ENCODE measurements at places on chromosomes 2 and 18.
A peak's percentile ranks its signal among the peaks of the same experiment; 100 is the strongest.

- no peak for DNase-seq
Measured at GRCh38 chr2:214293593-214293992, 117.3 kb upstream of the VWC2L start.

- DNase-seq, result no peak
Measured at GRCh38 chr18:63590966-63591695, 4.0 kb downstream of the SERPINB13 start.

DNA sequence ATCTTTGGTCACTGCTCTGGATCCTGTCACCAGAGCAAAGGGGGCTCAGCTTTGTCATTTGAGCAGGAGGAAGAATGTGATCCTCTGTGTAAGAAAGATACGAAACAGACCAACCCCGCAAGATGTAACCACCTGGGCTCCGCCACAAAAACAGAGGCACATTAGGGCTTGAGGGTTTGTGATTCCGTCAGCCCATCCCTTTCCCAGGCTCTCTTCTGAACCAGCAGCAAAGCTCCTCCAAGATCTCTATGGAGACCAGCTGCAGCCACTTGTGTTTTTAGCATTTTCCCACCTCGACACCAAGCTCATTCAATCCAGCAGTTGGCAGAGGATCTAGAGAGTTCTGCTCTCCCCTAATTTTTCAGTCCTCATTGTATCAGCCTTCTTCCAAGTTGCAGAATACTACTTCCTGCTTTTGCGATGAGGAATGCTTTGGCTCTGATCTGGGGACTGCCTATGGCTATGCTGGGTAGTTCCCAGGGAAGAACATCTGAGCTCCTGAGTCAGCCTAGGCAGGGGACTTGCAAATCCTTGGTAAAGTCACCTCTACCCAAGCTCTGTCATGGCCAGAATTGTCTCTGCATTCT lies 139.6 kb upstream of the RAB12 start:
- no peak for DNase-seq

- no peak for DNase-seq
Measured at GRCh38 chr18:22838639-22839277, 94.4 kb upstream of the RBBP8 start.

DNA sequence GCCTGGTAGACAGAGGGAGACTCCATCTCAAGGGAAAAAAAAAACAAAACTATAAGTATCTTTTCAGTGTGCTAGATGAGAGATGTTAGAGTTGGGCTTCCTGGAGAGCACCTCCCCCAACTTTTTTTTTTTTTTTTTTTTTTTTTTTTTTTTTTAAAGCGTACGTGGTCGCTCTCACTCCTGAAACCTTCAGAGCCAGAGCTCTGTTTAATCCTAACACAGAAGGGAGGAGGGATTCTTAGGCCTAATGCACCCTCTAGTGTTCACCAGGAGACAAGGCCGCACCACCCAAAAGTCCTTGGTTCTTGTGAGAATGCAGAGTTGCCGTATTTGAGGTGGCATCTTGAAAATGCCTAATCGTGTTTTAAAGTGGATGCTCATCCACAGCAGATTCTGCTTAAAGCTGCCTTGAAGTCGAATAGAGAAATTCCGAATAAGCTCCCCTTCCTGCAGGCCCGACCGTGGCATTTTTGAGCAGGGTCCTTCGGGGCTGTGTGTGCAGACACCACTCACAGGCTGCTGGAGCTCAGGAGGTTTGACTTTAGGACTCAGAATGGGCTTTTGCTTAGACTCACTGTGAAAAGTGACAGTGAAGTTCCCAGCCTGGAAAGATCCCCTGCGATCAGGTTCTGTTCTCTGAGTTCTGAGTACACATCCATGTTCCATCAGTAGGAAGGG lies 252.6 kb downstream of the AGAP1 start:
- DNase-seq, result peak; percentile 88

GRCh38 chr2:100453853-100454252 lies 16.4 kb upstream of the NMS start:
- DNase-seq, result no peak

- DNase-seq, result no peak
Measured at GRCh38 chr2:71919708-71920107, 228.0 kb downstream of the CYP26B1 start.

GRCh38 chr2:99169534-99169933 lies 11.3 kb downstream of the MITD1 start:
- DNase-seq, result no peak

- no peak for DNase-seq
Measured at GRCh38 chr2:240685771-240686371, 3.2 kb upstream of the AQP12B start.

DNA sequence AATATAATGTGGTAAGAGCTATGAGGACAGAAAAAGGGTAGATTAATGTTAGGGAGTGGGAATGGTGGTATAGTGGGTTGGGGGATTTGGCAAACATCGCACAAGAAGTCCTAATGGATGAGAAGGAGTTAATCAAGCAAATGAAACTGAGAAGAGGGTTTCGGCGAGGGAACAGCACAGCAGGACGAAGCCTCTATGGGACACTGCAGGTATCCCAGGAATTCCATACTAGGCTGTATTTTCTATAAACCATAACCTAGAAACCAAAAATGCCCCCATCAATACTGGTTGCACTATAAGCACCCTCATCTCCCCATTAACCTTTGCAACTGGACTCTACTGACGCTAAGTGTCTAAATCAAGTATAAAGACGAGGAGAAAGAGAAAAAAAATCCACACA lies 10.3 kb downstream of the WDFY1 start:
- DNase-seq, result no peak

GRCh38 chr18:71327850-71328249 lies 1039.0 kb downstream of the SOCS6 start:
- no peak for DNase-seq

GRCh38 chr2:105522645-105523044 lies 123.8 kb upstream of the FHL2 start:
- DNase-seq, result no peak

DNA sequence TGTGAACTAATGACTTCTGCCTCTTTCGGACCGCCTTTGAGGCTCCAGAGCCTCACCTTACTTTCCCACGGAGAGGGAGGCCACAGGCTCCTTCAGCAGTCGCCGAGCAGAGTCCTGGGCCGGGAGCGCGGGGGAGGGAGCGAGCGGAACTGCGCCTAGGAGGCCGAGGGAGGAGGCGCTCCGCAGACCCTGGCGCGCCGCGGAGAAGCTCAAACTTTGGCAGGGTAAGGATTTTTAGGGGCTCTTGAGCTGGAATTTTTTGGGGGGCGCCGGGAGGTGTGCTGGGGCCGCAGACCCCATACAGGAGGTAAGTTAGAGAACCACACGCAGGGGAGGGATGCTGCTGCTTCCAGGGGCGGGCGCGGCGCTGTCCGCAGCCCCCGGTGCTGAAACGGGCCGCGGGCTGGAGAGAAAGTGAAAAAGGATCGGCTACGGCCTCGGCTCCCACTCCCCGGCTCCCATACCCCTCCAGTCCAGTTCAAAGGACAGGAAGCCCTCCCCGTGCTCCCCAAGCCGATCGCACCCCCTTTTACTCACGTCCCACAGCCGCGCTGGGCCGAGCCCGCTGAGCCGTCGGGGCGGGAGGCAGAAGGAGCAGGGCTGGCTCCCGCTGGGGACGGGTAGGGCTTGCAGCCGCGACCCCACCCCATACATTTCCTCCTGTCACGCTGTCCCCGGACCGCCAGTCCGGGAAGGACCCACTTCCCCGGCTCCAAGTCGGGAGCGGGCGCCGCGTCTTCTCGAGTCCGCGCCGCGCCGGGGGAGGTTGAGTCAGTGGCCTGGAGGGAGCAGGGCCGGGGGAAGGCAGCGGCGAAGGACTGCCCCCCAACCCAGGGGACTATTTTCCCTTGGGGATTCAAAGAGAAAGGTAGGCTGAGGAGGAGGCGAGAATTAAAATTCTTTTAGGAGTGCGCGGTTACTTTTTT lies at the start of gene CNGA3:
TSS of gene CNGA3 (plus strand) at position 146 of the 926 bp plus-strand sequence. CDS start 23,520 bp downstream, outside the sequence.
- no peak for DNase-seq

DNA sequence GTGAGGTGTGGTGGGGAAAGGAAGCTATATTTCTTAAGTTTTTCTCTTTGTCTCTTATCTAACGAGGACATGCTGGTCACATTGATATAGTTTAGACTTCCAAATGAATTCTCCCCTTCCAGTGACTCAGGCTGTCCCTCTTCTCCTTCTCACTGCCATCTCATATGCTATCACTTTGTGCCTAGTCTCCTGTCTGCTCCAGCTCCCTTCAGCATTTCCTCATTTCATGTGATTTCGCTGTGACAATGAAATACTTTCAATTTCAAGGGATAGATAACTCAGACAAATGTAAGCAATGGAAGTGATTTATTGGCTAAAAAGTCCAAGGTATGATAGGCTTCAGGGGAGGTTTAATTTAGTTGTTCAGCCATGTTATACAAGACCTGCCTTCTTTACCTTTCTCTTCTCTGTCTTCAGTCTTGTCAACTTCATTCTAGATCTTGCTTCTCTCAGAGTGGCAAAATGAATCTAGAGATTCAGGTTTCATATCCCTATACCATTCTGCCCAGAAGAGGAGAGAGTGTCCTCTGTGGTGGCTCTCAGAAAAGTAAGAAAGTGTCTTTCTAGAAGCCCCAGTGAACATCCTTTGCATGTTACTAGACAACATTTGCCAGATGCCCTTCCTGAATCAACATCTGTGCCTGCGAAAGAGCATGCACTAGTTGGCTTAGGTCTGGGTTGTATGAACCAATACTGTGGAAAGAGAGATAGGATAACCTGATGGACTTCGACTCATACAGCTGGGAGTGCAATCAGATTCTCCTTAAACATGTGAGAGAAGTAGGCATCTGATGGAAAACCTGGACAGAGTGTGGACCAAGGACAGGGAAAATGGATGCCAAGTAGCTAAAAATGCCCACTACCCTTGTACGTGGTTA lies 29.9 kb upstream of the GPR155 start:
- no peak for DNase-seq

DNA sequence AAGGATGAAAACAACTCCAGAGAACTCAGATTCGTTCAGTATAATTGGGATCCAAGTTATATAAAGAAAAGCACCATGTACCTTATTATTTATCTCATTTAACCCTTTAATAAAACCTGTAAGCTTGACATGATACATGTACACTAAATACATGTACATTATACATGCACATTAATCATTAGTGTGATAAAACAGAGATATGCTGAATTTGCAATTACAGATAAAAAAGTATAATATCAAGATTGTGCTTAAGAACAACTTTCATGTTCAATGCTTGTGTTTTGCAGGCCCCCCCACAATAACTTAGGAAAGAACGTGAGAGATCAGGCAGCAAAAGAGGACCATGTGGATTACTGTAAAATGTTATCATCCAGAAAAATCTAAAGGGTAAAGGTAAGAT lies 385.4 kb upstream of the GYPC start:
- DNase-seq, result no peak

DNA sequence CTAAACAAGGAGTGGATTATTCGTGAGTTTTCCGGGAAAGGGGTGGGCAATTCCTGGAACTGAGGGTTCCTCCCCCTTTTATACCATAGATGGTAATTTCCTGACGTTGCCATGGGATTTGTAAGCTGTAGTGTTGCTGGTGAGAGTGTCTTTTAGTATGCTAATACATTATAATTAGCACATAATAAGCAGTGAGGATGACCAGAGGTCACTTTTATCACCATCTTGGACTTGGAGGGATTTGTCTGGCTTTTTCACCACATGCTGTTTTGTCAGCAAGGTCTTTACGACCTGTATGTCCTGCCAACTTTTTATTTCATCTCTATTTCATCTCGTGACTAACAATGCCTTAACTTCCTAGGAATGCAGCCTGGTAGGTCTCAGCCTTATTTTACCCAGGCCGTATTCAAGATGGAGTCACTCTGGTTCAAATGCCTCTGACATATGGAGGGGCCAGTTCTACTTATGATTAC lies 124.8 kb upstream of the B3GNT2 start:
- no peak for DNase-seq

DNA sequence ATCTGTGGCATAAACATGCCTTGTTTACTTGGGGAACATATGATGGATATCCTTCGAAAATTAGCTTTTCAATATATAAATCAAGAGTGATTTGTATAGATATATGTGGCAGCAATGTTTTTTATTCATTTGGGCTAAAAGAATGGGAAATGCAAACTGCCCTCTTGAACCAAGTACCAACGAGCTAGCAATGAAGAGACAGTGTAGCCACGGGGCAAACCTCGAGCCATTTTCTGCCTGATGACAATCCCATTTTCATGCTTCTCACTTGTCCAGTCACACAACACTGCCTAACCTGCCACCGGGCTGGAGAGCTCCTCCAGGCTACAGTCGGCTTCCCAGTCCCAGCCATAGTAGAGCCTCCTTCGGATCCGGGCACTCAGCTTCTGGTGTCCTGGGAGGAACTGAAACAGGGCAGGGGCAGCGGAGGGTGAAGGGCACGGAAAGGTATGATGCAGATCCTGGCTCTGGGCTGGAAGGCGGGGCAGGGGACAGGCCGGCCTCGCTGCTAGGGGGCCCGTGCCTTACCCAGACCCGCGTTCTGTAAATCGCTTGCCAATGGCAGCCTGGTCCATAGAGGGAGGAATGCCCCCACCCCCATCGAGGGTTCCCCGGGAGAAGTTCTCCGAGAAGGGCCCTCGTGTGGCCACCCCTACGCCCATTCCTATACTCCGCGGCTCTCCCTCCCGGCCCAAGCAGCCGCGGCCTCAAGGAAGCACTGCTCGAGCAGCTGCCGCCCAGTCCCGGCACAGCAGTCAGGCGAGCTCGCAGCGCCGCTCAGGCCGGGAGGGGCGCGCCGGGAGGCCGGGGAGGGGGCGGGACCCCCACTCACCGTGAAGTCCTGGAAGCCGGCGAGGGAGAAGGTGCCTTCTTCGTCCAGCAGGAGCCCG lies 552 bp downstream of the CNPPD1 start:
- peak; percentile 84 for DNase-seq

- DNase-seq, result no peak
Measured at GRCh38 chr2:64492821-64493220, 31.3 kb upstream of the AFTPH start.

- no peak for DNase-seq
Measured at GRCh38 chr2:43144263-43144662, 82.1 kb downstream of the ZFP36L2 start.

GRCh38 chr2:184481865-184482264 lies 116.5 kb upstream of the ZNF804A start:
- no peak for DNase-seq

DNA sequence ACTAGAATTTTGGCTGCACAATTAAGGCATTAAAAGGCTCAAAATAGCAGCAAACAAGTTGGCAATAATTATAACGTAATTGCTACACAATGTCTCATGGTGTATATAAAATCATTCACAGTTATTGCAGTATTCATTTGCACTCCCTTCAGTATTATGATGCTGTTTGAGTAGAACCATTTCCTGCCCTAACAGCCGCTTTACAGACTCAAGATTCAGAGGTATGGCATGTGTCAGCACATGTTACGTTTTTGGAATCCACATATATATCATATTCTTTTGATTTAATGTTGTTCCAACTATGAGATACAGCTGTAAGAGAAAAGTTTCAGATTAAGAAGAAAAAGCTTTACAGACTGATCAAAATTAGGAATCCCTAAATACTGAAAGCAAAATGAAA lies 56.3 kb upstream of the NCKAP5 start:
- DNase-seq, result no peak

- no peak for DNase-seq
Measured at GRCh38 chr2:176331646-176332045, 62.4 kb downstream of the MTX2 start.
